ENCODE measurements at places on chromosomes 4 and X.

DNA sequence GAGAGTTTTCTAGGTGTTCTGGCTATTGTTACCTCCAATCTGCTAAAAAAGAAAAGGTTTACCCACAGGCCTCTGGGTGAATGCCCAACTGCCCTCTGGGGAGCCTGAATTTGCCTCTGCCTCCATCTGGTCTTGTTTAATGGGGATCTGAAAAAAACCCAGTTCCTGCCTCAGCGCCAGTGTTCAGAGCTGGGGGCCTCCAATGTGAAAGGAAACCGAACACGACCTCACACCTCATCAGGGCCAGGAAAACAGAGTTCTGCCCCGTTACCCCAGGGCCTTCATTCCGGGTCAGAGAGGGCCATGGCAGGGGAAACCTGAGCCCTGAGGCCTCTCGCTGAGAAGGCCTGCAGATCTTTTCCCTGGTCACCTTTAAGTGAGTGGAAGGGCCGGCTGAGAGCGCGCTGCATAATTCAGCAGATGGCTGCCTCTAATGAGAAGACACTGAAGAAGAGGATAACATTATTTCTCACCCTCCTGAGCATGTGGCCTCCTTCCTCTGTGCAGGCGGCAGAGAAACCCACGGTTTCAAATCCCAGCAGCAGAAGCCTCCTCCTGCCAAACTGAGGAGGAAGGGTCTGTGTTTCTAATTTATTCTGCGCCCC is 6.8 kb downstream of the SEPTIN6 start:
- DNase-seq, result peak; percentile 1

DNA sequence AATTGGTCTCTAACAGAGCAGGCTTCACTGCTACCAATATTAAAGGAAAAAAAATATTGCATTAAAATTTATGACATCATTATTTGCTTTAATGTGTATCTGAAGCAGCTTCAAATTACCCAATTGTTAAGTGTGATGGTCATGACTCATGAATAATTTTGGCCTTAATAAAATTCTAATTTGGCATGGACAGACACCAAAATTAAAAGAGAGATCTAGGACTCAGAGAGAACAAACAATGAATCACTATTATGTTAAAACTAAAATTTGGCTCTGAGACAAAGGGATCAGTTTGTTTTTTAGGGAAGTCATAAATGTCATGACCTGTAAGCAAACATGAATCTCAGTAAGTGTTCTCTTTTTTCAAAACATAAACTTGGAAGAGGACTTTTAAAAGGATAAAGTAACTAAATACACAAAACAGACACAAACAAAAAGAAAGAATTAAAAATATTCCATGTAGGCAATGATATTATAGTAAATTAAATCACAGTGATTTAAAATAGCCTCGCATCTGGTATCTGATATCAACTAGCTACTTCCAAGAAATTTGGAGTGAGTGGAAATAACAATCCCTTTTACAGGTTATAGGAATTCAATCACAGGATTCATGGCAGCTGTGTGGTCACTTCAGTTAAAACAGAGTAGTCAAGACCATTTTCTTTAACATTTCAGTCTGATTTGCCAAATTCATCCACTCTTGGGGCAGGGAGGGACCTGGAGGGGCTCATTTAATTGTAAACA is 11.6 kb downstream of the VEGFC start:
- no peak for DNase-seq

GRCh38 chrX:6383917-6384316 is 151.0 kb downstream of the VCX3A start:
- DNase-seq, result no peak

DNA sequence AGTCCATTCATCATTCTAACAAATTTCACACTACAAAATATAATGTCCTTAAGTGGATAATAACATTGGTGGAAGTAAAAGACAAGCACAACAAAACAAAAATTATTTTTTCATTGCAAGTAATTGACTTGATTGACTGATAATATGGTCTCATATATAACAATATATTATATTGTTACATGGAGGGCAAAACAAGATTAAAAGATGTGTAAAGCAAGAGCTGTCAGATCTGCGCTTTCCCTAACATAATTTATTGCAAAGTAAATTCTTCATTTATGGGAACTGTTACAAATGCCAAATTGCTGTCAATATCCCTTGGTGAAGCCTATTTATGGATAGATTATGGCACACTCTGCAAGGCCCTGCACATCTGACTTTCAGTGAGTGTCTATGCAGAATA is 233.6 kb downstream of the PCDH7 start:
- DNase-seq, result no peak

DNA sequence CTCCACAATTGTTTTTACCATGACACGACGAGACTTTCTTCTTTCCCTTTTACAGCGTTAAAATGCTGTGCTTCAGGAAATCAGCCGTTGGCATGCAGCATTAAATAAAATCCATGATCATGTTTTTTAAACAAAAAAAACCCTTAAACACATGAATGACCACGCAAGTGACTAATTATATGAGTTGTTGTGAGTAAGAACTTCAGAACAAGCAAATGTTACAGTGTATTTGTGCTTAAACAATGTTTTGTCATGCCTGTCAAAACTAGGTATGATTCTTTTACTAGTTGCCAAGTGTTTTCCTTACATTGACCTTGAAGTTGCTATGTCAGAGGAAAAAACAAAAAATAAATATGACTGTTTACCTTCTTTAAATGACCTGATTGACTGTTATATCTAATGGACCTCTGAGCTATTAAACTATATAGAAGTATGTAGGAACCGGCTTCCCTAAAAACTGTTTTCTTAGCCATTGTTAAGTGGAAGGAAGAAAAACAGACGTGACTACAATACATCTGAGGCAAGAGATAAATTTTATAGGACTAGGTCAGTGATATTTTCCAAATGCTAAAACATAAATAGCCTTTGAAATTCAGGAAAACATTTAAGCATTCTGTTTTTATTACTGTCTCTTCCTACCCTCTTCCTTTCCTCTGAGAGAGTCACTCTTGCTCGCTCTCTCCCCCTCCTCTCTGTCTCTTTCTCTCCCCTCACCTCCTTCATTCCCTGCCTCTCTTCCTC is 197.1 kb downstream of the PALLD start:
- DNase-seq, result no peak

- no peak for DNase-seq
These were observed 419.9 kb upstream of the SLIT2 start for GRCh38 chr4:19831644-19832285.

- DNase-seq, result no peak
These were observed at the start of gene PPARGC1A for GRCh38 chr4:23889814-23890341. PPARGC1A (minus strand) TSS chr4:23890047; CDS start chr4:23889957, 90 bp downstream.

DNA sequence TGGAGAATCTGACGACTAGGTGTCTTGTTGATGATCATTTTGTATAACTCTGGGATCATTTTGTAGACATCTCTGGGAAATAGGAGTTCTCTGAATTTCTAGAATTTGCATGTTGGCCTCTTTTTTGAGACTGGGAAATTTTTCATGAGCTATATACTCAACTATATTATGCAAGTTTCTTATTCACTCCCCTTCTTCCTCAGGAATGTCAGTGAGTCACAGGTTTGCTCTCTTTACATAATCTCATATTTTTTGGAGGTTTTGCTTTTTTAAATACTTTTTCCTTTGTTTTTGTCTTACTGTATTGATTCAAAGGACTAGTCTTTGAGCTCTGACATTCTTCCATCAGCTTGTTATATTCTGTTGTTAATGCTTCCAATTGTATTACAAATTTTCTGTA is 1324.2 kb downstream of the TECRL start:
- DNase-seq, result no peak

DNA sequence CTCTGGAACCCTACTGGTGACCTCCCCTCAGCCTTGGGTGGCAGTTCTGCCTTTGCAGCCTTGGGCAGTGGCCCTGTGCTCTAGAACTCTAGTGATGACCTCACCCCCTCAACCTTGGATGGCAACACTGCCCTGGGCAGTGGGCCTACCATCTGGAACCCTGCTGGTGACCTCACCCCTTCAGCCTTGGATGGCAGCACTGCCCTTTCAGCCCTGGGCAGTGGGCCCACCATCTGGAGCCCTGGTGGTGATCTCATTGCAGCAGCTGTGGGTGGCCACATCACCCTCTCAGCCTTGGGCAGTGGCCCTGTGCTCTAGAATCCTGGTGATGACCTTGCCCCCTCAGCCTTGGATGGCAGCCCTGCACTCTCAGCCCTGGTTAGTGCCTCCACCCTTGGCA is 129.3 kb downstream of the RBMX2 start:
- DNase-seq, result no peak

GRCh38 chr4:102352781-102353180 is 7.5 kb upstream of the SLC39A8 start:
- DNase-seq, result no peak

GRCh38 chr4:1508161-1509160 is 102.2 kb upstream of the NKX1-1 start:
- no peak for DNase-seq

DNA sequence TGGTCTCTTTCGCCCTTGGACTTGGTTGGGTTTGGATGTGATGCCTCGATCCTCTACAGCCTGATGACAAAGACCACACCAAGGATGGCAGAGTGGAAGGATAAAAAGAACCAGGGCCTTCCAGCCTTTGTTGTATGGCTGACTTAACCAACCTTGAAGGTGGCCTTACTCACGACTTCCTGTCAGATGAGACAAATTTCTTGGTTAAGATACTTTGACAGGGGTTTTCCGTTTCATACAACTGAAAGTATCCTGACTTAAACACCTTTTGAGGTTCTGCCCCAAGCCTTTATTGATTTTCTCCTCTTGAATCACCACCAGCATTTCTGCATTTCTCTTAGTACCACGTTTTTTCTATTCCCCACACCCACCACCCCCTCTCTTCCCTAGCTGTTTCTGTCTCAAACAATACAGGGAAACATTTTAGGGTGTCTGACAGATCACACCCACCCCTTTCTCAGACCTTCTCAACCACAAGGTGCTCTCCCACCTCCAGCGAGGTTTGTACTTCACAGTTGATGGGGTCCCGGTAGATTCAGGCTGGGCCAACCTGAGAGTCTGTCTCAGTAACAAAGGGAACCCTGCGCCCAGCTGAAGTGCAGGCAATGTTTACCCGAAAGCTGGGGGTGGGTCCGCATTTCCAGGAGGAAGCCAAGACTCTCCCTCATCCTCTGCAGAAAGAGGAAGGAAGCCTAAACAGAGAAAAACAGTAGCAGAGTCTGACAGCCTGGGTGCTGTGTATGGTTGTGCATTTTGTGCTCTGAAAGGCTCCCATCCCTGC is 5.0 kb upstream of the TSPAN5 start:
- DNase-seq, result no peak

GRCh38 chr4:140243278-140243753 is 89.3 kb upstream of the MAML3 start:
- no peak for DNase-seq

- DNase-seq, result no peak
These were observed 1.5 kb downstream of the N4BP2 start for GRCh38 chr4:40058121-40058520.

DNA sequence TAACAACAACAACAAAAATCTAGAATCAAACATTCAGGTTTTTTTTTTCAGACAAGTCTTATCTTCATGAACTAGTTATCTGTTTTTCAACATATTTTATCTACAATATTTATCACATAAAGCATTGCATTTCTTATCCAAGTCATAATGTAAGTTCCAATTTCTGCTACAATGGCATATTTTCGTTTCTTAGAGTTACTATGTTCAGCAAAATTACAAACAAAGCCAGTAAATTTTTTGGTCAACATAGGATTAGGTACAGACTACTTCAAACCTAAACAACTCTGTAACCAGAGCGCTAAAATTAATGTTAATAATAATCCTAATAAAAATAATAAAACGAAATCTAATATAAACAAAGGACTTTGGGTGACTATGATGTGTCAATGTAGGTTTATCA is 165.4 kb upstream of the TACR3 start:
- no peak for DNase-seq

DNA sequence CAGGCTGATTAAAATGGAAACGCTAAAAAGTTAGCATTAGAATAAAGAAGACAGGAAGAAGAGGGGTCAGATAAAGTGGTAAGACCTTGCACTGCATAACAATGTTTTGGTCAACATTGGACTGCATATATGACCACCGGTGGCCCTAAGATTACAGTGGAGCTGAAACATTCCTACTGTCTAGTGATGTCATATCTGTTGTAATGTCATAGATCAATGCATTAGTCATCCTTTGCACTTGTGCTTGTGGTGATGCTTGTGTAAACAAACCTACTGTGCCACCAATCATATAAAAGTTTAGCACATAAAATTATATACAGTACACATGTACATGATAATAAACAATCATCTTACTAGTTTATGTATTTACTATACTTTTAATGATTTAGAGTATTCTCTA is 73.0 kb downstream of the TMEM165 start:
- DNase-seq, result no peak

DNA sequence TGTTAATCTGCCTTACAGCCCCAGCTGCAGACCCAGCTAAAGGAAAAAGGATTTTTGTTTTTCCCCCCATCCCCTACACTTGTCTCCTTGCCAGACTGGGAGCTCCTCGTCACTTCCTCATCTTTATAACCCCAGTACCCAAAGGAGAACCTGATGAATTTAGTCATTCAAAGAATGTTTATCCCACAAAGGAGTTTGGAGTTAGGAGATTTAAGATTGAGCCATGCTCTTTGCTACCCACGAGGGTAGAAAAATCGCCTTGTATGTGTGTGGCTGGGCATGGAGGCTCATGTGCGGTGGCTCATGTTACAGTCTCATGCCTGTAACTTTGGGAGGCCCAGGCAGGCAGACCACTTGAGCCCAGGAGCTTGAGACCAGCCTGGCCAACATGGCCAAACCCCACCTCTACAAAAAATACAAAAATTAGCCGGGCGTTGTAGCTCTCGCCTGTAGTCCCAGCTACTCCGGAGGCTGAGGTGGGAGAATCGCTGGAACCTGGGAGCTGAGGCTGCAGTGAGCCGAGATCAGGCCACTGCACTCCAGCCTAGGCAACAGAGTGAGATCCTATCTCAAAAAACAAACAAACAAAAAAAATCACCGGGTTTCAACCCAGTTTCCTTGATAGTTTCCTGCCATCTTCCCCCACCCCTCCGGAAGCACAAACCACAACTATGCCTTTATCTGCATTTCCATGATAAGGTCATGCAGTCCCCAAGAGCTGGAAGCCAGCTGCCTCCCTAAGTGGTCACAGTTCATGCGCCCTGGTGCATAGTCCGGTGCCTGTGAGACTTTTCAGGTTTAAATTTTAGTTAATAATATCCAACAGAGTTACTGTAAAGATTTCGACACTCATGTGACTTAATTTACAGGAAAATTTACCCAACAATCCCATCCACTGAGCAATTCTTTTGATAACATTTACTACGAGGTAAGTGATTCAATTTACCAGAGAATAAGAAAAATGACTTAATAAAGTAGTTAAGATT is 1.5 kb downstream of the CFAP97 start:
- no peak for DNase-seq

Measured in cerebellar nuclear complex (tissue), 1 donor.